Body of pancreas (tissue), 4 donors: ENCODE measurements at places on chromosomes 11 and 22.
A peak's percentile ranks its signal among the peaks of the same experiment; 100 is the strongest.

DNA sequence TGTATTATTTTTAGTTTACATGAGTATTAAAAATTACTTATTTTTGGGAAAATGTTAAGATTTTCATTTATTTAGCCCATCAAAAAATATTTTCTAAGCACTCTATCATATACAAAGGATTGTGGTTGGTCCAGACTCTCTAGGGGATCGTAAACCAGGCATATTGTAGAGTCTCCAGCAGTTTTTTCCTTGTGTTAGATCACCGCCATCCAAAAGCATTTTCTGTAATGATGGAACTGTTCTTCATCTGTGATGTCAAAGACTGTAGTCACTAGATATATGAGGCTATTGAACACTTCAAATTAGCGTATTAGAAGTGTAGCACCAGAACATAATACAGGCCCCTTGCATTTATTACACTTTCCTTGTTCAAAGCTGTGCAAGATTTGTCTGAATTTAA, 154.9 kb downstream of the SBF2 start:
- DNase-seq, result no peak

DNA sequence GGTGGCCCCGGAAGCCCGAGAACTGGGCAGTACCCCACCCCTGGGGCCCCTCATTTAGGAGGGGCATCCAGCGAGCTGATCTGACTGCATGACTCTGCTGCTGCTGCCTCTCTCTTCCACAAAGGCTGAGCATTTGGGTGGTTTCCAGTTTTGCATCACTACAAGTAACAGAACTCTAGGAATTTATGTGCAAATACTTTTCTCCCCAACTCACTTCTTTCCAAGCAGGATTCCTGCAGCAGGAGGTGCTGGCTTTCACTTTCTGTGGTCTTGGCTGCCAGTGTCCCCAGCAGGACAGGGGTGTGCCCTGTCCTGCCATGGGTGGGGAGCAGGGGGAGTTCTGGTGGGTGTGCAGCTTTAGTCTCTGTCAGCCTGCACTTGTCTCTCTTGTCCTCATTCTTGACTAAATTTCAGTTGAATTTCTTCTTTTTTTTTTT, 21.2 kb downstream of the UPB1 start:
- no peak for DNase-seq

GRCh38 chr11:110470716-110471115, 41.0 kb downstream of the FDX1 start:
- DNase-seq, result no peak

DNA sequence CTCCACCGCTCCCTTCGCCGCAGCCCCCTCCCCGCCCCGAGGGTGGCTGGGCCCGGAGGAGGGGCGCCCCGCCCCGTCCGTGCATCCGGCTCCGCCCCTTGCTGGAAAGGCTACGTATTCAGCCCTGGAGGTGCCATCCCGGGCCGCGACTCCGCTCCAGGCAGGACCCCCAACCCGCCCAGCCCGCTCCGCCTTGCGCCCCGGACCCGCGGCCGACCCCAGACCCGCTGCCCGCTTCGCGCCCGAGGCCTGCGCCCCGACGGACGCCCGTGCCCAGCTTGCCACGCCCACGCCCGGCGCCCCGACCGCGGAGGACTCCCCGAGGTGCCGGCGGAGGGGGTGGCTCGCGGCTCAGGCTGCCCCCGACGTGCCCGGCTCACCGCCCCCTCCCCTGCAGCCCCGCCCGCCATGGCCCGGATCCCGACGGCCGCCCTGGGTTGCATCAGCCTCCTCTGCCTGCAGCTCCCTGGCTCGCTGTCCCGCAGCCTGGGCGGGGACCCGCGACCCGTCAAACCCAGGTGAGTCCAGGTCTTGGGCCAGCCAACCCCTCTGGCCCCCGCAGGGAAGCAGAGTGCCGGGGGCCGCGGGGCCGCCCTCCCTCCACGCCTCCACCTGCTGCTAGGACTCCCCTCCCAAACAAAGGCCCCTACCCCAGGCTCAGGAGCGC, at the start of gene ADM2:
Gene ADM2 (plus strand): TSS at position 104 of the 667 bp plus-strand sequence. CDS start 305 bp downstream, at position 409.
- DNase-seq, result peak; percentile 77

DNA sequence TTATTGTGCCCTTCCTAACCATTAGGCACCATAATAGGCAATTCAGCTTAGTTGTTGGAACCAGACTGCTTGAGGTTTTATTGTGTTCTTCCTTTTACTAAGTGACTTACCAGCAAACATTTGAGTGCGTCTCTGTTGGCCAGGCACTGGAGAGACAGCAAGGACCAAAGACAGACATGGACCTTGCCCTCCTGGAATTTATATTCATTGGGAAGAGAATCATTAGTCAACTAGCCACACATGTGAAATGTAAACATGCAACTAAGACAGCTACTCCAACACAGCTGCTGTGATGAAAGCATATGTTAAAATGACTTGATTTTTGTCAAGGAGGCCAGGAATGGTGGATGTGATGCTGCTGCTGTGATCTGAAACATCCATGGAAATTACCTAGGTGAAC, 106.4 kb downstream of the TRAF6 start:
- no peak for DNase-seq

GRCh38 chr22:41478891-41479521, 10.1 kb downstream of the ACO2 start:
- DNase-seq, result peak; percentile 19

- DNase-seq, result no peak
Measured at GRCh38 chr11:96290631-96291030, 52.4 kb downstream of the MAML2 start.

DNA sequence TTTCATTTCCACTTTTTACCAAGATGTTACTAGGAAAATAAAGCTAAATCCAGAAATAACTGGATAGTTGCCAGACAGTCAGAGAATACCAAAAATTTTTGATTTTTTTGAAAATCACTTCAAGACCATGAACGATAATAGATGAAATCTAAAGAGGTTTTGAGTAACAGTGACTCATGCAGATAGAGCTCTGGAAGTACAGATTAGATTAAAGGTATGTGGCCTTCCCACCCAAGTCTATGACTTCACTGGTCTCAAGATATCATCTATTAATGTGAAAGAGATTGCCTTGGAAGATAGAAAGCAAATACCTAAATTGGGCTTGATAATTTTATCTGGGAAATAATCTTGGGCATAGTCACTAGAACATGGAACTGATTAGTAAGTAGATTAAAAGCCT, 415.9 kb downstream of the METTL15 start:
- DNase-seq, result no peak

DNA sequence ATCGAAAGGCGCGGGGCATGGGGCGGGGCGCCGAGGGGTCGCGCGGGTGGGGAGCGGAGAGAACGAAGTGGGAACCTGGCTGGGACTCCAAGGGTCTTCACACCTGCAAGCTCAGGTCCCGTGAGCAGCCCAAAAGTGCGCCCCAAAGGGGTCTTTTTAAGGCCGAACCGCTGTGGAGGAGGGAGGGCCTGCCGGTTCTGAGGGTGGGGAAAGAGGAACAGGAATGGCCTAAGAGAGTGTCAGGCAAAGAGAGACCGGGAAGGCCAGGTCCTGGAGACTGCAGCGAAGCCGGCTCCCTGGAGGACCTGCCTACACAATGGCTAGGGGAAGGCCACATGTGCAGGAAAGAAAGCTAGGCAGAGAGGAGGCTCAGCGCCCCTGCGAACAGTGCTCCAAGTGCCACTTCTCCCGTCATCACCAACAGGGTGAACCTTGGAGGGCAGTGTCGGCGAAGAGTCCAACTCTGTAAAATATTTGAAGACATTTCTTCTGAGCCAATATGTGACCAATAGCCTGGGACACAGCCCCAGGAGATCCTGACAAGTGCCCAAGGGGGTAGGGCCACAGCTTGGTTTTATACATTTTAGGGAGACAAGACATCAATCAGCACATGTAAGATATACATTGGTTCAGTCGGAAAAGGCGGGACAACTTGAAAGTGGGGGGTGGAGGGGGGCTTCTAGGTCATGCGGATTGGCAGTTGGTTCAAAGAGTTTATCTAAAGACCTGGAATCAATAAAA, 710 bp upstream of the DGCR2 start:
- DNase-seq, result no peak

GRCh38 chr11:14857621-14858020, 34.4 kb downstream of the CYP2R1 start:
- no peak for DNase-seq

DNA sequence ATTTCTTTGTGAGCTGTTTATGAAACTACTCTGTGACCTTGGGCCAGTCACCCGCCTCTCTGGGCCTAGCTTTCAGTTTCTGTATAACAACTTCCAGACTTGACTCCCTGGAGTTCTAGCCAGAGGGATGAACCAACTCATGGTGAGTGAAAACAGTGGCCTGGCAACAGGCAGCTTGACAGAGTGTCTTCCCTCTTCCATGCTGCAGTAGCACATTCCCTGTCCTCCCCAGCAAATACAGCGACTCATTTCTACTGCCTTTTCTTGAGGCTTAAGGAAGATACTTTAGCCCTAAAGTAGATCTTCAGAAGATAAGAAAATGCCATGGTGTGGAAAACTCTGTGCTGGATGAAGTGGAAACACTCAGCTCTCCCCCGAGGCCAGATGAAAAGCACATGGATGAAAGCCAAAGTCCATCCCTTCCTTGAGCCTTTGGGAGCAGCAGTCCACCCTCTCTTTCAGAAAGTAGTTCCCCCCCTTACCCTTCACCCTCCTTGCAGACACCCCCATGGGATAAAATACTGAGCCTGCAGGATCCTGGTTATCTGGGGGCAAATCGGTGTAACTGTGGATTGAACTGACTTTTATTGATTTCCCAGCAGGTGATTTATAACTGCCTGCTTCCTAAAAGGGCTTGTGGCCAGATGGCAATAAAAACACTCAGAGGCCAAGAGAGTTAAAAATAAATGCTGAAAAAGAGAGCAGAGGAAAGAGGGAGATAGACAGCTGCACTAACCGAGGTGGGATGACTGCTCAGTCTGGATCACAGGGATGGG, 24.1 kb downstream of the IRAG1 start:
- no peak for DNase-seq

GRCh38 chr11:71238941-71239340, 13.4 kb downstream of the SHANK2 start:
- DNase-seq, result peak; percentile 6

GRCh38 chr22:16968218-16968595, 39.8 kb downstream of the GAB4 start:
- no peak for DNase-seq

GRCh38 chr11:37404231-37404630, 806.2 kb upstream of the RAG2 start:
- no peak for DNase-seq

DNA sequence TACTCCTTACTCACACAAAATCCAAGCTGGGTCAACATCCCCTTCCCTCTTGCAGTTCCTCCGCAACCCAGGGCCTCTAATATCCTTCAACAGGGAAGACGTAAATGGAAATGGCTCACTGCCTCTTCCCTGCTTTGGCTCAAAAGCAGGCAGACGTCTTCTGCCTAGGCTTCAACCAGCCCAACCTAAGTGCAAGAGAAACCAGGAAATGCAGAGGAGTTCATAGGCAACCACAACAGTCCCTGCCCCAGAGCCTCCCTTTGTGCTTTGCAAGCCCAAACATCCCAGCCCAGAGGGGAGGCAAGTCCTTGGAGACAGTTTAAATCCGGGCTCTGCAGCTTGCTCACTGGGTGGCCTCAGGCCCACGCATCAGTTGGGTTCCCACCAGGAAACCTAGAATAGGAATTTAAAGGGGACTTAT, 33.3 kb downstream of the CD6 start:
- DNase-seq, result no peak

GRCh38 chr11:27837895-27838563, 137.8 kb upstream of the BDNF start:
- DNase-seq, result no peak

DNA sequence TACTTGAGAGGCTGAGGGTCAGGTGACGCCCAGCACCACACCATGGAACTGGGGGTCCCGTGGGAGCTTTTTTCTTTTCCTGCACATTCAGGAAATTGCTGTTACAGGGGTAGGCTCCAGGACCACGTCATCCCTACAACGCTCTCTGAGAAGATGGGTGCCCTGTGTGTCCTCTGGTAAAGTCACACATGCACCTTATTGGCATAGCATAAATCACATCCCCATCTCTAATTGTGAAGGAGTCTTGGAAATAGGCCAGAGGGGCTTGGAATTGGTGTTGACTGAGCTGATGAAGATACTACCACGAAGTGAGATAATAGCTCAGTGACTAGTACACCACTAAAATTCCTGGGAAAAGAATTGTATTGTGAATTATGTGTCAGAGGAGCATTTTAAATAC, 57.6 kb downstream of the TNRC6B start:
- no peak for DNase-seq

DNA sequence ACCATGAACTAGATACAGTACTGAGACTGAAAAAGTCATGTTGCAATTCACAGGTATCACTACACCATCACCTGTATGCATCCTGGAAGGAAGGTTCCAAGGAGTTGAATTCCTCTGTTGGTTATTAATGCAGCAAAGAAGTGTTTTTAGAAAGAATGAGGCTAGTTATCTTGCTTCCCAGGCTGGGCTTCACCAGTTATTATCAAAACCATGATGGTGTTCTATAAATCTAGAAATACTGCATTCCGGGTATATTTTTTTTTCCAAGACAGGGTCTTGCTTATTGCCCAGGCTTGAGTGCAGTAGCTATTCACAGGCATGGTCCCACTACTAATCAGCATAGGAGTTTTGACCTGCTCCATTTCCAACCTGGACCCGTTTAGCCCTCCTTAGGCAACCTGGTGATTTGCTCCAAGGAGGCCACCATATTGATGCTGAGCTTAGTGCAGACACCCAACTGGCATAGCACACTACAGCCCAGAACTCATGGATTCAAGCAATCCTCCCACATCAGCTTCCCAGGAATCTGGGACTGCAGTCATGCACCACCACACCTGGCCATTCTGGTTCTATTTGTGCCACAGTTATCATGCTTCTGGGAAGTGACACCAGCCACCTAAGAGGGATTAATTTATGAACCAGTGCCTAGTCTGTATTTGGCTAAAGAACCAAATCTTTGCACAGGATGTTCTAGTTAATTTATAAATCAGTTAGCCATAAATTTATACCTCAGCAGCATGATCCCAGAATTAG, 1.6 kb upstream of the MPEG1 start:
- DNase-seq, result no peak

GRCh38 chr11:30159546-30159945, 71.3 kb upstream of the FSHB start:
- DNase-seq, result no peak

GRCh38 chr22:38966942-38967341, 9.5 kb downstream of the APOBEC3A start:
- no peak for DNase-seq

DNA sequence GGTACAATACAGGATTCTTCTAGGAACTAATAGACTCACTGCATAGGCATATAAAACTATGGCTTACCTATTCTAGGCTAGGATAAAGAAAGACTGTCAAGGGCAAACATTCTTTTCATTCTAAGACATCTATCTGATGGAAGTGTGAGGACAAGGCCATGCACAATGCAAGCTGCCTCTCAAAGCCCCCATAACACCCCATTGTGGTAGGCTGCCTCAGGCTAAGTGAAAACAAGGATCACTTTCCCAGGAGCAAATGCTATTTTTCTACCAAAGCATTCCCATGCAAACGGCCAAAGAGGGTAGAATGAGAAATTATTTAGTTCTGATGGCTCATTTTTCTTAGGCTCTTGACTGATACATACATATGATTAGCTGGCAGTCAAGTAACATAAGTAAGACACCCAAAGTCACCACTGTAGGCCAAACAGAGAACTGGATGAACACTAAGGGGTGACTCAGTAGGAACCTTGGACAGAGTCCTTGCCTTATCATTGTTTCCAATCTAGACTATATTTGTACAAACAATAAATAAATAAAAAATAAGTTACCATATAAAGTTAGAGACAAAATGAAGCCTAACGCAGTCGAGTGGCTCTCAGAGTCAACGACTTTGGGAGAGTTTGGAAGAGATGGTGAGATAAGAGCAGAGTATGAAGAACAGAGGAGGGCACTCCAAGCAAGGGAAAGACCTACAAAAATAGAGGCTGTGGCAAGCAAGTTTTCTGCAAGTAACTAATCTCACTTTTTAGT, 303.6 kb downstream of the SBF2 start:
- no peak for DNase-seq

- no peak for DNase-seq
Measured at GRCh38 chr22:31652088-31652487, 9.9 kb downstream of the PISD start.
